ENCODE measurements at places on chromosomes 11 and 22.

DNA sequence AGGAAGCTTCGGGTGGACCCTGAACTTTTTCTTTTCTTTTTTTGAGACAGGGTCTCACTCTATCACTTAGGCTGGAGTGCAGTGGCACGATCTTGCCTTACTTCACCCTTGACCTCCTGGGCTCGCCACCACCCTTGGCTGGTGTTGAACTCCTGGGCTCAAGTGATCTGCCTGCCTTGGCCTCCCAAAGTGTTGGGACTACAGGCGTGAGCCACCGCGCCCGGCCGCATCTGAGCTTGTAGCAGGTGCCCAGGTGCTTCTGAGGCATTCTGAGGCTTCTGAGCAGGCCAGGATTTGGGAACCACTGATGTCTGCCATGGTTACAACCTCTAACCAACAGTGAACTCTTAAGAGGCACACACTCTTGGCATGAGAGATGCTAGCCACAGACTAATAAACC is 5.1 kb downstream of the USP35 start:
- no peak for DNase-seq

GRCh38 chr11:119120639-119121007 is 757 bp upstream of the HINFP start:
- no peak for DNase-seq

GRCh38 chr11:15558513-15559181 is 443.9 kb downstream of the INSC start:
- no peak for DNase-seq

DNA sequence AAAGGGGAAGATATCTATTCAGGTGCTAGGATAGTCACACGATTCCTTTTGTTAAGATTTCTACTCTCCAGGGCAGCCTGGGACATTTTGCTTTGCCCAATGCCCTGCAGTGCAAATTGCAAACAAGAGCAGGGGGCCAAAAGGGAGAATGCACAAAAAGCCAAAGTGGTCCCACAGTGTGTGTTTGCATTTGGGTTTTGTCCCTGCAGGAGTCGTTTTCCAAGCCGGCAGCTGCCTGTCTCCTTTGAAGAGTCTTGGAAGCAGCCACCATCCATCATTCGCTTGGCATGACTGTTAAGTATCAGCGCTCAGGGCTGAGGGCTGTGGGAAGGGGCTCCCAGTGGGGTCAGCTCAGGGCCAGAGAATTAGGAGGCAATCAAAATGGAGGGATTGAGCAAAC is 184.7 kb downstream of the MIAT start:
- DNase-seq = no peak

DNA sequence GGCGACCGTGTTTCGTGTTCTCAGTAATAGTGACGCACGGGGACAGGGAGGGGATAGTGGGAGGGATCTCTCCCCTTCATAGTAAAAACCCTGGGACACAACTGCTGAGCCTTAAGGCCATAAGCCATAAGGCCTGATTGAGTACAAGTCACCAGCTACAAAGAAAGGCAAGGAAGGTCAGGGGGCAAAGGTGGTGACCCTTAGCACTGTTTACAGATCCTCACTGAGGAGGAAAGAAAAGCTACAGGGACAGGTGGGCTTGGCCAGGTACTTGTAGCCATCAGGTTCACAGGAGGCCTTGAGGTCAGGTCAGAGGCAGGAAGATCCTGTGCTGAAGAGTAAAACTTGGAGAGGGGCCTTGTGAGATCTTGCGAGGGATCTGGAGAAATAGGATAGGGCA is 15.1 kb upstream of the AMPD3 start:
- no peak for DNase-seq

GRCh38 chr11:130469181-130469580 is 20.7 kb downstream of the ADAMTS15 start:
- DNase-seq = no peak

GRCh38 chr11:17978553-17979287 is 34.1 kb downstream of the SERGEF start:
- no peak for DNase-seq

GRCh38 chr11:122071709-122072202 is 44.3 kb downstream of the BLID start:
- no peak for DNase-seq

GRCh38 chr11:69791276-69792180 is 16.4 kb upstream of the FGF4 start:
- no peak for DNase-seq

DNA sequence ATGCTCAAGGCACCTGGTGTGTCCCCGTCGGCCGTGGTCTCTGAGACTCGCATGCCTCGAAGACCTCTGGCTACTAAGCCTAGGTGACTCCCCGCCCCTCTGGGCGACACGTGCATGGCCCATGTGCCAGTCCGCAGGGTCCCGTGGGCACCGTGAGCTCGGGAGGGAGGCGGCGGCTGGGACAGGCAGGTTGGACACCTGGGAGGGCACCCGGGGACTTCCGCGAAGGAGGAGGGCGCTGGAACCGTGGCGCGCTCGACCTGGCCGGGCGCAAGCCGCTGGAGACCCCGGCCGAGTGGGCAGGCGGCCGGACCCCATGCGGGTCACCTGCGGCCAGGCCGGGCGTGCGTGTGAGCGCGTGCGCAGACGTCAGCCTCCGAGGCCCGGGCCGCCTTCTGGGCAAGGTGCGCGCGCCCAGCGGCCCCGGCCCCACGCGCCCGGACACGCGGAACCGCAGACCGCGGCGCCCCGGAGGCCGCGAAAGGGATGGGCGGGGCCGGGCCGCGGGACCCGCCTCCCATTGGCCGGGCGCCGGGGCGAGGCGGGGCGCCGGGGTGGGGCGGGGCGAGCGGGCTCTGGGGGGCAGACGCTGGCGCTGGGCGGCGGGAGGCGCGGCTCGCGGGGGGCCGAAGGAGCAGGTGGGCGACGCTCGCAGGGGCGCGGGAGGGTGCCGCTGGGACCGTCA is 579 bp upstream of the RASD2 start:
- no peak for DNase-seq

- DNase-seq = no peak
These were observed 82.1 kb downstream of the ARHGAP42 start for GRCh38 chr11:100769165-100769564.

GRCh38 chr11:134048028-134048427 is 20.8 kb upstream of the JAM3 start:
- no peak for DNase-seq

DNA sequence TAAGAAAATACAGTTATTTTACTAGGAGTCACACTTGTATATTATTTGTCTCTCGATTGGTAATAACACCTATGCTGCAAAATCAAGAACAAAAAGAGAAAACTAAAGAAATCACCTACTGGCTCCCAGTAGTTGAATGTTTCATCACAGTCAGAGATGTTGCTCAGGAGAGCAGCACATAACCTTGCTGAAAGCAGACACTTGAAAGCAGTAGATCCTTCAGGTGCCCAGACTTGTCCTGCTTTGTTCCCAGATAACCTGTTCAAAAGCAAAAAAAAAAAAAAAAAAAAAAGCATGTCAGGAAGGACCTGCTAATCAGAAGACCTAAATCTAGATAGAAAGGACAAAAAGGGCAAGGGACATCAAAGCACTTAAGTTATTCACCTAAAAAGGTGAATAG is 1.3 kb downstream of the ALG9 start:
- no peak for DNase-seq

- no peak for DNase-seq
These were observed 37.2 kb upstream of the ETS1 start for GRCh38 chr11:128624269-128625175.

DNA sequence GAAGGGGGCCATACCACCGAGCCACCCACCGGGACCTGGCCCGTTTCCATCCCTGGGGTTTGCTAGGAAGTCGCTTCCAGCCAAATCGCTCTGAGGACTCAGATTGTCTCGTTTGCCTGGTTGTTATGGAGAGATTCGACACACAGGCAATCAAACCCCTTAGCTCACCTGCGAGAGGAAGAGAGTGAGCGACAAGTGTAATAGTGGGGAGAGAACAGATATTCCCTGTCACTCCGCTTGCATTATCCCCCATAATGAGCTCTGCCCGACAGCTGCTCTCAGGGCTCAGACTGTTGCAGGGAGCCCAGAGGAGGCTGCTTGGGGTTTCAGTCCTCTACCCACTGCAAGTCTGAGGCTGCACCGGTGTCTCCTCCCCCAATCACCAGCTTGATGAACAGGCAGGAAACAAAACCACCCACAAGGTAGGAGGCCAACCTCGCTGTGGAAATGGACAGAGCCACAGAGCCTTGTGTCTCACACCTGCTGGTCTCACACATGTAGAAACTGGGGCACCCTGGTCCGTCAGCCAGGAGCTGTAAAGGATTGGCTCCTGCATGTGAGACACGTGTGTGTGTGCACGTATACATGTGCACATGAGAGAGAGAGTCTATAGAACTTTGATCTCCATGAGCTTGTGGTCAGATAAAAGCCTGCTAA is 351.1 kb downstream of the BUD13 start:
- DNase-seq = no peak

GRCh38 chr11:89521294-89521693 is 30.1 kb upstream of the NOX4 start:
- no peak for DNase-seq

- DNase-seq = no peak
These were observed 42.6 kb upstream of the MPEG1 start for GRCh38 chr11:59255281-59255680.

- DNase-seq = no peak
These were observed 8.1 kb upstream of the SLC35E4 start for GRCh38 chr22:30627471-30627870.

GRCh38 chr11:37747121-37747520 is 1149.1 kb upstream of the RAG2 start:
- no peak for DNase-seq

DNA sequence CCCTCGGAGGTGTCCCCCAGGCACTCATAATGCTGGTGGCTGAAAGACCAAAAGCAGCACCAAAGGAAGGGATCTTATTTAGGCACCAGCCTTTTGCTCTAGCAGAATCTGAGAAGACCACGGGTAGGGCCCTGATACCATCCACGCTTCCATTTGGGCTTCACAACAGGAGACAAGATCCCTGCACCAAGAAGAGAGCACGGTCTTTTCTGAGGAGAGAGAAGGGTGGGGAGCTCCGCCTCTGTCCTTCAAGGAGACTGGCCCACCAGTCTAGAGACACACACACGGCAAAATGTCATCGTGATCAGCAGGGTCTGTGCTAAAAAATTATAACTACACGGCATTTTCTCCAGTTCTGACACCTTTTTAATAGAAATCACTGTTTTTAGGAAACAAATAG is 9.8 kb downstream of the LARGE2 start:
- no peak for DNase-seq

- DNase-seq = no peak
These were observed 511.1 kb downstream of the SOX6 start for GRCh38 chr11:15845261-15845660.

DNA sequence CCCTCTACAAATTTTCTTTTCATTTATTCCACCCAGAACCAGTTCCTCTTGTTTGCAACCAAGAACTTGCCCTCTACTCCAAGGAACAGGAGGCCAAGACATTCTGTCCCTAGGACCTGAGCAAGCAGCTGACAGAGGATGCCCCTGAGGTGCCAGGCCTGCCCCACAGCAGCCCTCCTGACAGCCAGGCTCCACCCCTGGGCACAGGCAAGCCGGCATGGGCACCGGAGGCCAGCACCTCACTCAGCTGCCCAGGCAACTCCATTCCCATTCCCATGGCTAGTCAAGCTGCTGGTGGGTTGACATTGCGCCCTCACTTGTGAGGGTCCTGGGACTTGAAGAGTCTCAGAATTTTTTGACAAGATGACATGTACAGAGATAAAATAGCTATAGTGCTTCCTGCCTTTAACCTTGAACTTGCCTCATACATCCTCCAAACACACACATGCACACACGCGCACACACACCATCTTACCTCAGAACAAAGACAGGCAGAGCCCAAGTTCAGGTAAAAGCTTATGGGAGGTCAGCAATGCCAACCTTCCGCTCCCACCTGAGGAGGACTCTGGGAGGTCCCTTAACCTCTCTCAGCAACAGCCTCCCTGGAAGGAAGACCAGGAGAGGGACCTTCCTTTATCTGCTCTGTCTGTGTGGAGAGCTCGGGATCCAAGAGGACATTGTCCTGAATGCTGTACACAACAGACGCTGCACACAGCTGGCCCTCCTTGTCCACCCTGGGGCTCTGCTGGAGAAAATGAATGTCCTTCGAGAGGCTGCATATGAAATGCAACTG is 620.9 kb upstream of the CADM1 start:
- no peak for DNase-seq

DNA sequence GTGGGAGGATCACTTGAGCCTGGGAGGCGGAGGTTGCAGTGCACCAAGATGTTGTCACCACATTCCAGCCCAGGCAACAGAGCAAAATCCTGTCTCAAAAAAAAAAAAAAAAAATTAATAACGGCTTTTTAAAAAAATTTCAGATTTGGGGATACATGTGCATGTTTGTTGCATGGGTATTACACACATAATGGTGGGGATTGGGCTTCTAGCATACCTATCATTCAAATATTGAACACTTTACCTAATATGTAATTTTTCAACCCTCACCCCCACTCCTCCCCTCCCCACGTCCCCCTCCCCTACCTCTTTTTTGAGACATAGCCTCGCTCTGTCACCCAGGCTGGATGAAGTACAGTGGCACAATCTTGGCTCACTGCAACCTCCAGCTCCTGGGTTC is 40.1 kb downstream of the ABTB2 start:
- no peak for DNase-seq

GRCh38 chr11:64124147-64124546 is 41.8 kb downstream of the MACROD1 start:
- no peak for DNase-seq

DNA sequence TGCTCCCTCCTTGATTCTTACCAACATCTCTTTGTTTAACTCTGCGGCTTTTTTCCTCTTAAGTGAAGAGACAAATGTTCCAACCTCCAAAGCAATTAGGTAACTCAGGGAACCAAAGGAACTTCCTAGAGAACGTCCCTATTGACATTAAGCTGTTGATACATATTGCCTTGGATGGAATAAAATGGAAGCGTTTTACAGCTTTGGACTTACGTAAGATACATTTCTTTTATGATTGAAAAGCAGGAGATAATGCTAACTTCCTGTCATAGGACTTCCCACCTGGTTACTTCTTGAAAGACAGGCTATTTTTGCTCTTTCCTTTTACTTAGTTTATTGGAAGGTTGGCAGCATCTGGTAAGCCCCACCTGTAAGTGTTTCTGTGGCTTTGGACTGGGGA is 245.7 kb upstream of the CTSC start:
- DNase-seq = no peak

GRCh38 chr11:69240332-69241074 is 53.5 kb upstream of the MYEOV start:
- no peak for DNase-seq

DNA sequence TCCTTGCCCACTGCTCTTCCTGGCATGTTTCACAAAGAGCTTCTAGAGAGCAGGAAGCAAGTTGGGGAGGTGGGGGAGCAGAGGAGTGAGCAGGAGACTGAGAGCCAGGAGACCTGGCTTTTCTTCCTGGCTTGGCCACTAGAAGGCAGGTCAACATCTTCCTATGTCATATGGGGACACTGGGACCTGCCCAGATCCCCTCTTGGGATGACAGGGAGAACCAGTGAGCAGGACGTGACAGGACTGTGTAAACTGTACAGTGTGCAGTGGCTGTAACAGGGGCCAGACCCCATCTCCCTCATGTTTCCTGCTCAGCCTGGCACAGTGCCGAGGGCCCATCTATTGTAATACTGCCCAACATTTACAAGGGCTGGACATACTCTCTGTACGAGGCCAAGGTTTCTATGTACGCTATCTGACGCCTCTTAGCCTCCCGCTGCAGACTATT is 29.4 kb downstream of the GDPD5 start:
- DNase-seq = no peak

- DNase-seq = no peak
These were observed 1273.9 kb upstream of the CNTN5 start for GRCh38 chr11:97746818-97747217.

GRCh38 chr11:2190657-2191471 is 19.2 kb upstream of the TH start:
- DNase-seq = no peak

GRCh38 chr11:9265211-9266131 is at the start of gene DENND5A:
Gene DENND5A (minus strand): TSS chr11:9265350. CDS start chr11:9265069, 281 bp downstream.
- DNase-seq = peak; percentile 74
